ENCODE measurements at places on chromosomes 7 and 10.

DNA sequence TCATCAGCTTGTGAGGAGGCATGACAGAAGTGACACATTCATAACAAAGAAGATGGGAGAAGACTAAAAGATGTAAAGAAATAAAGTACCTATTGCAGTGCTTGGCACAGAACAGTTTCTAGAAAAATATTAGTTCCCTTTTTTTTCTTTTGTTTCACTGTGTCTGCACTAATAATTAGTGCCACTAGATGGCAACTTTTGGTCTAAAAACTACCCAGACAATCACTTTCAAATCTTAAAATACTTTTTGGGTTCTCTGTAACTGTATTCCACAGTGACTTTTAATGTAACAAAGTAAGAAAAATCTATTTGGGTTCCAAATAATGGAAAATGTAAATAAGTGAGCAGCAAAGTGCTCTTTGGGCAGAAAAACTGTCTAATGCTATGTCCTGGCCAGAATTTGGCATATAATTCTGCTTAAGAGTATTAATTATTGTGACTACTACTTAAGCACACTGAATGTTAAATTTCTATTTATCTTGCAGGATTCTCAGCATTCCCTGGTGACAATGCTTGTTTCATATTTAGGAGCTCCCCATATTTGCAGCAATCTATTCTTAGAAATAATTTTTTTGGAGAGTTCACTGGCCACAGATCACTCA is 134.8 kb upstream of the KIF5B start:
- no peak for DNase-seq

- no peak for DNase-seq
Measured at GRCh38 chr10:15035385-15036301, 8.1 kb upstream of the OLAH start.

DNA sequence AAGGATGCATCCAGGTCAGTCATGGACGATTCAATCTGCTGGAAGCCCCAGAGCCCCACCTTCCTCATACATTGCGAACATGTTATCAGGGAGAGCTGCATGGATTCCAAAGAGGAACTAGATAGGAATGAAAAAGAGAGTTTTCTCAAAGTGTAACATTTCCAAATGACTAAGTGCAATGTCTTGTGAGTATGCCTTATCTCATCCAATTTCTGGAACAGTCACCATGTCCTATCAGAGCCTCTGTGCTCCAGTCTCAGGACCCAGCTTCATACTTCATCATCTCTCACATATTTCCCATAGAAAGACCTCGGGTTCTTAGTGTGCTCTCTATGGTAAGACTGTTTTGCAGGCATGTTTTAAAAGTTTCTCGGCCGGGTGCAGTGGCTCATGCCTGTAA is 26.8 kb downstream of the ZC3HC1 start:
- DNase-seq: no peak

DNA sequence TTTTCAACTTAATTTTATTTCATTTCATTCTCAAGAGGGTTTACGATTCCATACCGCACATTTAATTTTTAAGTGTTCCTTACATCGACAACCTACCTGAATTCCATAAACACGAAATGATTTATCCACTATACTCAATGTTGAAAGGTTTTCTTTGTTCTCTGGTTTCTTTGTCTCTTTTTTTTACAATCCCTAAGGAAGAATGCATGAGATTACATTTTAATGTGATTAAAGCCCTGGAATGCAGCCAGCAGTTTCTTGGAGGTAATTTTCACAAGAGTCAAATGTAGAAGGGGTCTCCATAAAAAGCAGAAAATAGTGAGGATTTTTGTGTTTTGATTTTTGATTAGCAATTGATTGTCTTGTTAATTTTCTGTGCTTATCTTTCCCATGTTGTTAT is 59.2 kb upstream of the ADCY1 start:
- DNase-seq: no peak

DNA sequence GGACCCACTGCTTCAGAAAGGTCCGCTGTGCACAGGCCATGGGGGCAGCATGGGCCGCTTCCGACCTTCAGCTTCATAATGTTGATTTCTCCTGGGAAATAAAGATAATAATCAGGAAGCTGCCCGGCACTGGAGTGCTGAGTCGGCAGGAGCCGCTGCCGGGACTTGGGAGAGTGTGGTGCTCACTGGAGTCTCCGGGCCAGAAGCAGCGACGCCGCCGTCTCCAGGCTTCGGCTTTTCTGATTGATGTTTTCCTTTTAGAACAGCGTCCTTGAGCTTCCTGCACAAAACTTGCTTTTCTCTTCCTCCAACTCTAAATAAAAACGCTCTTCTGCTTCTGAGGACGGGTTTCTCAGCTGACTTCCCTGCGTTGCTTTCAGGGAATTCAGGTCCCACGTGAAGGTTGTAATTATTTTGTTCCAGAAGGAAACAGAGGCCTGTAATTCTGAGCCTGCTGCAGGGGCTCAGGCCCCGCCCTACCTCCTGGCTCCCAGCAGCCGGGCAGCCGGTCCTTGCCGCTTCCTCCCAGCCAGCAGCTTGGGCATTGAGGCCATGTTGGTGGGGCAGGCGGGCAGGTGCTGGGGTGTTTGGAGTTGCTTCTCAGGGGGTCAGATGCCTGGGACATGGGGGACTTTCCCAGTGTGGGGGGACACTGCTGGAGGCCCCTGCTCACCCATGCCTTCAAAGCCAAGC is 14.7 kb downstream of the PWWP2B start:
- no peak for DNase-seq

- DNase-seq: no peak
Measured at GRCh38 chr7:36391436-36392198, 2.0 kb downstream of the ANLN start.

DNA sequence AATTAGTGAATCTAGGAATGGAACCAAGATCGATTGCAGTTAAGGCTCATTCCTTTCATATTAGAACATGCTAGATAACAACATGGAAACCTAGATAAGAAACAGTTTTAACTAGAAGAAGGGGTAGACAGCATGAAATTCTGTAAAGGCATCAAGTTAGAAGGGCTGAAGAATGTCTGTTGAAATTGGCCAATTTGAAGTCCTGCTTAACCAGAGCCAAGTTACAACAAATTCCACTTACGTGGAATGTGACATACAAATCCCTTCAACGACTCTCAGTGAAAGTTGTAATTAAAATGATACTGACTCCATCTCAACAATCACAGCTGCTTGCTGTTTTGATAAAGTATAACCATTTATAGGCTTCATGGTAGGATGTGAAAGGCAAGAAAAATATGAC is 1065.7 kb downstream of the DNAJB9 start:
- no peak for DNase-seq

DNA sequence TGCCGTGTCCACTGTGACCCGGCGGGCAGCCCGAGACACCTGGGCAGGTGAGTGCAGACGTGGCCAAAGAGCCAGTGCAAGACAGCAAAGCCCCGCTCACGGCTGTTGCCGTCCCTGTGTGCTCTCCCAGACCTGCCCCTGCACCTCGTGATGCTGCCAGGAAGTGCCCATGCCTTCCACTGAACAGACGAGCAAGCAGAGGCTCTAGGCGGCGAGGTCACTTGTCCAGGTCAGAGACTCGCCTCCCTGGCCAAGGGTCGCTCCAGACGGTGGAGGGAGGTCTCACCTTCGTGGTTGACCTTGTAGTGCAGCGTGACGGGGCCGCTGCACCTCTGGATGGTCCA is 78.2 kb upstream of the GNA12 start:
- no peak for DNase-seq

GRCh38 chr7:33593611-33594010 is 311.7 kb upstream of the BMPER start:
- DNase-seq: no peak

DNA sequence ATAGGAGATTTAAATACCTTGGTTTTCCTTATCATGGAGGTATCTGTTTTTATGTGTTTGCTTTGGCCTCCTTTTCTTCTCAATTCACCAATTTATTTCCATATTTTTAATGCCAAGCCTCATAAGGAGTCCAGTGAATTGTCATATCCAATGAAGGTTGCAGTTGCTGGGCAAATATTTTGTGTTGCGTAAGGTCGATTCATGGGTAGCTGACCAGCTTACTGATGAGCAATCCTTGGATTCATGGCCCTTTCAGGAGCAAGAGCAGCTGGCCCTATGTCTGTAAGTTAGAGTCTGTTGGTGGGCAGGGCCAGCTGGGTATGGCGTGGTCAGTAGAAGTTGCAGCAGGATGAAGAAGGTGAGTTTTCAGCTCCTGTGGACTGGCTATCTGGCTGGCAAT is 182.9 kb downstream of the PFKFB3 start:
- DNase-seq: no peak
